NCI-H1930 (cell line): ENCODE measurements at places on chromosomes 2 and 18.

- no peak for DNase-seq
Observed at GRCh38 chr2:188902901-188903491, 71.2 kb upstream of the COL3A1 start.

DNA sequence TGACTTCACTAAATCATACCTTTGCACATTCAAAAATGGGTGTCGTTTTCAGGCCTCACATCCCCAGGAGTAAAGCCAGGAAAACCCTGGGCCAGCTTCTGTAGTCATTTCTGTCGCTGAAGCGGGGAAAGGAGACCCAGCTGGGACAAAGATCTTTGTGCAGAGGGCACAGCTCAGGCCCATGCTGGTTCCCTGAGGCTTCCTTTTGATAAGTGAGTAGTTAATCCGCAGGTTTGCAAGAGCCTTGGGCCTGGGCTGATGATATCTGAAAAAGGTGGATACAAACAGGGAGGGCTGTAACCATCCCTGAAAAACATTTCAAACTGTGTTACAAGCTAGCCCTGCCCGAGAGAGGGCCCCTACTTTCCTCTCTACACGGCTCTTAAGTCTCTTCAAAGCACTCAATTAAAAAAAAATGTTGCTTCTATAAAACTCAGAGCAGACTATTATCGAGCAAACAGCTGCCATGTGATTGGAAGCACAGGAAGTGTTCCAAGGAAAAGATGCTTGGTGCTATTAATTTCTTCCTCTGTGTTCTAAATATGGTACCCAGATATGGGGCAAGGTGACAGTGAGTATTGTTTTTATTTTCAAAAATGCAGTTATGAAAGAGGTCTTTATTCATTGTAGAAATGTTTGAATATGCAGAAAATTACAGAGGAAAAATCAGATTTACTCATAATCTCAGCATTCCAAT is 117.2 kb downstream of the LNPK start:
- DNase-seq, result no peak

GRCh38 chr2:62144689-62145477 is 51.0 kb upstream of the B3GNT2 start:
- DNase-seq, result no peak

DNA sequence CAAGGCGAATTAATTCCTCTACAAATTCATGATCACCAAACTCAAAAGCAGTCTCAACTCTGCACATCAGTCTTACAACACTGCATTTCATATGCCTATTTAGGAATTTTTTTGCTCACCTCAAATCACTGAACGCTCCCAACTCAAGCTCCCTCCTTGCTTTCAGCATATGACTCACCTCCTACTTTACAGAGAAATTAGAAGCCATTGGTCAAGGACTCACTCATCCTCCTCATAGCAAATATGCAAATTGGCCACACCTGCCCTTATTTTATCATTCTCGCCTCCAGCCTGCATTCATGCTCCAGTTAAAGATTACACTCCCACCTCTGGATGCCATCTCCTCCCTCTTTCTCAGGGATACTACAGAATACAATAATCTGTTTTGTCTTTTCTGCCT is 148.8 kb downstream of the MBD2 start:
- DNase-seq, result no peak

GRCh38 chr2:178298785-178299212 is 104.5 kb downstream of the OSBPL6 start:
- no peak for DNase-seq

- no peak for DNase-seq
Observed at GRCh38 chr2:64225491-64225890, 81.3 kb upstream of the PELI1 start.

- DNase-seq, result no peak
Observed at GRCh38 chr2:199756211-199756610, 94.8 kb downstream of the FTCDNL1 start.
